Activated CD4-positive, CD25-positive, alpha-beta regulatory T cell treated with anti-CD3 and anti-CD28 coated beads, Interleukin-2, amount 50 U/mL, for 24 hours (primary cell): ENCODE measurements at places on chromosomes 4 and X.

- no peak for ATAC-seq
Measured at GRCh38 chr4:67320645-67321044, 224.7 kb downstream of the CENPC start.

GRCh38 chrX:42824541-42824940 lies 46.6 kb upstream of the PPP1R2C start:
- ATAC-seq = no peak

GRCh38 chr4:4226606-4227438 lies at the start of gene OTOP1:
Gene OTOP1, minus strand, starts transcription at chr4:4226929. Its CDS starts 65 bp downstream, at chr4:4226864.
- ATAC-seq = no peak

GRCh38 chr4:137635601-137636000 lies 103.3 kb upstream of the PCDH18 start:
- ATAC-seq = no peak

DNA sequence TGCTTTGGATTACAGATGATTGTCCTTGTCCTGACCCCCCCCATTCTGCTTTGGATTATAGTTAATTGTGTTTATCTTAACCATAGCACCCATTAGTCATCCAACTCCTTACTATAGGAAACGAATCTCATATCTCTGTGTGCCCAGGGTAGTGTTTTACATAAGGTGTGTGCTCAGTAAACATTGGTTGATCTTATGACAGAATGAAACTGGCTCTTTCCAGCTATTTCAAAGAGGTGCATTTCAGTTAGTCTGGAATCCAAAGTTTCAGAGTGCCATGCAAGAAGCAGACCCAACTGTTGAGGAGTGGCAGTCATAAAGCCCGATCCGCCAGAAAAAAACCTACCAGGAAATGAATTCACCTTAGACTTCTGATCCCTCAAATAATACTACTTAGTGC lies 14.7 kb downstream of the TRIM2 start:
- ATAC-seq = no peak

- no peak for ATAC-seq
Measured at GRCh38 chr4:96698831-96699230, 858.9 kb downstream of the PDHA2 start.

- no peak for ATAC-seq
Measured at GRCh38 chrX:135200297-135200696, 29.1 kb upstream of the CT55 start.

DNA sequence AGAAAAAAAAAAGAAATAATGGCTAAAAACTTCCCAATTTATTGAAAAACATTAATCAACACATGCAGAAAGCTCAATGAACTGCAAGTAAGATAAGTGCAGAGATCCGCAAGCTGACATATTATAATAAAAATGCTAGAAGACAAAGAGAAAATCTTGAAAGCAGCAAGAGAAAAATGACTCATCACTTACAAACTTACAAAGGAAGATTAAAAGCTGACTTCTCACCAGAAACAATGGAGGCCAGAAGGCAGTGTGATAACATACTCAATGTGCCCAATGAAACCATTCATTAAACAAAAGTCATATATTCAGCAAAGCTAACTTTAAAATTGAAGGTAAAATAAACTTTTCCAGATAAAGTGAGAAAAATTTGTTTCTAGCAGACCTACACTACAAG lies 7.3 kb upstream of the BRWD3 start:
- no peak for ATAC-seq

DNA sequence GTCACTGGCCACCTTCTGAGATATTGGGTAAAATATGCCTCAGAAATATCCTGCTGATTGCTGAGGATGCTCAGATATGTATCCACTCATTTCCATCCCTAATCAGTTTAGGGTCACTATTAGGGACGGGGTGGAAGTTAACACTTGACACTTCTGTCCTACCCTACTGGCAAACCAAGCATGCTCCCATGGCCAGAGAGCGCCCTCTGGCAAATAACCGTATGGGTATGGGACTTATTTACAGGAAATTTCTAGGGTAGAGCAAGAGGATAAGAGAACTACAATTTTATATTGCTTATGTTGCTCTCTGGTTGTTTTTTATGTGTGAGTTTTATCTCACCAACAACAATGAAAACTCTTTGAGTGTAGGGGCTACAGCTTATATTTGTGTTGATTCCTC lies 86.8 kb upstream of the TSPAN7 start:
- no peak for ATAC-seq

GRCh38 chr4:78653655-78654054 lies 102.1 kb downstream of the ANXA3 start:
- no peak for ATAC-seq

GRCh38 chr4:140186651-140187315 lies 32.8 kb upstream of the MAML3 start:
- ATAC-seq = no peak

- no peak for ATAC-seq
Measured at GRCh38 chr4:26048950-26049349, 134.9 kb downstream of the SMIM20 start.

DNA sequence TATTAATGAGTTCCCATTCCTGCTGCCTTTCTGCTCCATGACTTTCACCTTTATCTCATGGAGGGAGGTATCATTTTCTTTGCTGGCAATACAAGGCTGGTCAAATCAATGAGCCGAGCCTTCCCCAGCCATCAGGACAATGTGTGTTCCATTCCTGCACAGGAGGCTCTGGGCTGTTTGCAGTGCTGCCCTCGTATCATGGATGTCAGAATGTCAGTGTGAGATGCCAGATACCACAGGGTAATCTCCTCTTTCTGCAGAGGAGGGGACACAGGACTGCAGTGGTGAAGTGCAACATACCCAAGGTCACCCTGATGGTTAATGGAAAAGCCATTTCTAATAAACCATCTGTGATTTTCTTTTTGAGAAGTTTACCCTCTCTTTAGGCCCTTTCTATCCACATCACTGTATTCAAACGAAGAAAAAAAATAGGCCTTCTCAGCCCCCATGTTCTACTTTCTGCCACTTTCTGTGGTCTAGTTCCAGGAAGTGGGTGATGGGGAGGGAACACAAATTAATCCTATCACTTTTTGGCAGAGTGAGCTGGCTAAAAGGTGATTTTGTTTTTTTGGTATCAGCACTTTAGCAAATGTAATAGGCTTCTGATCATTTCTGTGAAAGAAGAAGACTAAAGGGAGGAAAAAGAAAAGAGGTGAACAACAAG lies 490.2 kb upstream of the BOD1L1 start:
- ATAC-seq = no peak

- no peak for ATAC-seq
Measured at GRCh38 chrX:103400931-103401330, 24.6 kb downstream of the BEX3 start.

- ATAC-seq = no peak
Measured at GRCh38 chrX:144335402-144335801, 451.5 kb downstream of the UBE2NL start.

GRCh38 chrX:133265331-133265730 lies 47.2 kb upstream of the TFDP3 start:
- ATAC-seq = no peak

DNA sequence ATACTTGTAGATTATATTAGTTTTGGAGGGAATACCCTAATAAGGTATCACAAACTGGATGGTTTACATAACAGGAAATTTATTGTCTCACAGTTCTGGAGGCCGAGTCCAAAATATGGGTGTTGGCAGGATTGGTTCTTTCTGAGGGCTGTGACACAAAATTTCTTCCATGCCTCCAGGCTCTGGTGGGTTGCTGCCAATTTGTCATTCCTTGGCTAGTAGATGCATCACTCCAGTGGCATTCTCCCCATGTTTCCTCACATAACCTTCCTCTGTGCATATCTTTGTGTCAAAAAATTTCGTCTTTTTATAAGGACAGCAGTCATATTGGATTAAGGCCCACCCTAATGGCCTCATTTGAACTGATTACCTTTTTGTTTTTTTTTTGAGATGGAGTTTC lies 49.3 kb downstream of the APELA start:
- ATAC-seq = no peak

DNA sequence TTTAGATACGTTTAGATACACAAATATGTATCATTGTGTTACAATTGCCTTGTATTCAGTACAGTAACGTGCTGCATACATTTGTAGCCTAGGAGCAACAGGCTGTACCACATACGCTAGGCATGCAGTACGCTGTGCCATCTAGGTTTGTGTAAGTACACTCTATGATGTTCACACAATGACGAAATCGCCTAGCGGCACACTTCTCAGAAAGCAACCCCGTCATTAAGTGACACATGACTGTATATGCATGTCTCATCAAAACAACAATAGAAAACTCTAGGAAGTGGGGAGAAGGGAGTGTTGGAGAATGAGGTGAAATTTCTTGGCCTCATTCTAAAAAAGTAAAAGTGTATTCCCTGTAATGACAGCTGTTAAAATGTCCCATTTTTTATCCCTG lies 32.7 kb downstream of the CCDC149 start:
- no peak for ATAC-seq

DNA sequence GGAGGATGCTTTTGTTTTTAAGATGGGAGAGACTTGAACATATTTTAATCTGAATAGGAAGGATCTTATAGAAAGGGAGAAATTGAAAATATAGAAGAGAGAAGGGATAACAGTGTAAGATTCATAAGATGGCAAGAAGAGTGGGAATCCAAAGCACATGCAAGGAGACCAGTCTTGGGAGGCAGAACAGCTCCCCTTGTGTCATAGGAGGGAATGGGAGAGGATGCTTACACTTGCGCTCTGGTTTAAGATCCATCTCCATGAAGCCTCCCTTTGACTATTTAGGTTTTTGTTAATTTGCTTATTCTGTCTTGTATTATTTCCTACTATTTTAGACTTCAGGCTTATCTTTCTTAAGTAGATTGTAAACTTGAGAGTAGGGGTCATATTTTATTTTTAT lies 42.7 kb downstream of the KIF4A start:
- ATAC-seq = no peak

DNA sequence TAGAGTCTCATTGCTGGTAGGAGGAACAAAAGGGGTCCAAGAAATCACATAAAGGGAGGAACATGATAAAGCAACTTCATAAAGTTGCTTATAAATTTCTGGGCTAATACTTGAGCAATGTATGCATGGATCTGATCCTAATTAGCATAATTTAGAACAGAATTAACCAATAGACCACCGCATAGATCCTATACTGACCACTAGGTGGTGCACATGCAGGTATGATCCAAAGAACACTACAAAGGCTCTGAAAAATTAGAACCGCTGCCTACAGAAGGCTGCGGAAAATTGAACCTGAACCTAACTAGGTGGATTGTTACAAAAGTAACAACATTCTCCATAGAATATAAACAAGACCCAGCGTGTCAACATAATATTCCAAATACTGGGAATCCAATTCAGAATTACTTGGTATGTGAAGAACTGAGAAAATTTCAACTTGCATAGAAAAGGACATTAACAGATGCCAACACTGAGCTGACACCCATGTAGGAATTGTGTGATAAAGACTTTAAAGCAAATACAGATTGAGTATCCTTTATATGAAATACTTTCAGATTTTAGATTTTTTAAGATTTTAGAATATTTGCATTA lies 23.3 kb downstream of the BRCC3 start:
- ATAC-seq = no peak

GRCh38 chrX:53729751-53730150 lies 43.2 kb upstream of the HUWE1 start:
- ATAC-seq = no peak

- ATAC-seq = no peak
Measured at GRCh38 chrX:110008011-110008635, 5.2 kb downstream of the TMEM164 start.

- ATAC-seq = no peak
Measured at GRCh38 chr4:80732010-80732409, 298.5 kb upstream of the BMP3 start.

DNA sequence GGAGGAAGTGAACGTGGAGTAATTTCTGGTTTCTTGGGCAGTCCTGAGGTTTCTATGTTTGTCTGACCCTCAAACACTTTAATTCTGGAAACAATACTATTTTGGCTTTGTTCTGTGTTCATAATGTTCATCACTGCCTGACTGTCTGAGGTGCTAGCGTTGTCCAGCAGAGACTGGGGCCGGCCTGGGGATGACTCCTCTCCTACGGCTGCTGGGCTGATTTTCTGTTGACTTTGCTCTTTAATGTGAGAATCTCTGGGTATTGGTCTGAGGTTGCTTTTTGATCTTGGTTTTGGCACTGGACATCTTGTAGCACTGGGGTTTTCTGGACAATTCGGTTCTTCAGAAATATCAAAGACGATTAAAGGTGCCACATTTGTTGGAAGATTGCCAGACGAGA lies 75.8 kb downstream of the RPS3A start:
- no peak for ATAC-seq

GRCh38 chr4:186807808-186808629 lies 84.4 kb upstream of the FAT1 start:
- no peak for ATAC-seq

- no peak for ATAC-seq
Measured at GRCh38 chrX:13654116-13654515, 1.2 kb downstream of the TCEANC start.

DNA sequence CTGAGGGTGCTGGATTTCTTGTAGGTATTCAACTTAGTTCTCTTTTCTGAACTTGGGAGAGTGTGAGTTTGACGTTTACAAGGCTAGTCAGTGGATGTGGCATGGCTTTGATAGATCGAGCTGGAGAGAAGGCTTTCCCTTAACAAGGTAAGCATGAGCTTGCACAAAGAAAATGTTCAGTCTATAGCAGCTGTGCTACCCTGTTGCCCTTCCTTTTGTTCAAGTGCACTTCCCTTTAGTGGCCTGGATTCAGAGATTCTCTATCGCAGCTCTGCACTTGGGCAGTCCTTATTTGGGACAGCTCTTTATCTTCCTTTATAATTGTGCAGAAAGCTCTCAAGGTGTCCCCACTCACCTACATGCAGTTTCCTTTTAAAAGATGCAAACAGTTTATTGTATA lies 198.0 kb downstream of the ARHGAP24 start:
- ATAC-seq = no peak

DNA sequence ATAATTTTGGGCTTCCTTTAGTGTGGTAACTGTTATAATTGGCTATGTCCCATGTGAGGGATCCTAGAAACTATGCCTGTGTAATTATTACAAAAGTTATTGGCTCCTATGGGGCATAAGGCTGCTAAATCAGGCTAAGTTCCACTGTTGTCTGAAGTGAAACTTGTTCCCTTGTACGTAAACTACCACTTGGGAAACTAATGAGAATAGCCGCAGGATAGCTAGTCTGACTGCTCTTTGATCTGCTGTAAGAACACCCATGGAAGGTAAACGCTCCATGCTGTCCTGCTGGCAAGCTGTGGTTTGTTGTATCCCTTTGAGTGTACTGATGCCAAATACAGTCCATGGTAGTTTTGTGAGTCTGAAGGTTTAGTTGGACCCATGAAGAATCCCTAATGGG lies 9.3 kb upstream of the MAOA start:
- no peak for ATAC-seq
